ENCODE measurements at places on chromosomes 3 and 15. TPM values are rescaled to one million over a fixed set of nuclear protein-coding genes. Genes with fewer than 3 reads are reported as not detected.

SYNPR gene
- not detected for total RNA-seq

CP gene
- total RNA-seq = not detected

CADM2 gene
- total RNA-seq = 0.21 TPM

RGMA gene
- 1.8 TPM for total RNA-seq

ARGFX gene
- not detected for total RNA-seq

XIRP1 gene
- not detected for total RNA-seq

STXBP5L gene
- total RNA-seq = 0.04 TPM

CEMIP gene
- total RNA-seq = 68.8 TPM

PRTG gene
- total RNA-seq = 27.5 TPM

NDUFB5 gene
- 93.7 TPM for total RNA-seq

SLC22A13 gene
- total RNA-seq = 0.26 TPM

RLBP1 gene
- 3.7 TPM for total RNA-seq

COL8A1 gene
- total RNA-seq = 4.7 TPM

EPHB1 gene
- 1.6 TPM for total RNA-seq

Data from A375 (cell line).